Stimulated activated naive CD4-positive, alpha-beta T cell treated with Interleukin-2 at 50 U/mL for 16 hours (primary cell): ENCODE measurements at places on chromosomes 1 and 21.

GRCh38 chr1:210394281-210394821, 65.6 kb downstream of the HHAT start:
- no peak for DNase-seq

- no peak for DNase-seq
Observed at GRCh38 chr21:40215941-40216340, 348.7 kb downstream of the PCP4 start.

DNA sequence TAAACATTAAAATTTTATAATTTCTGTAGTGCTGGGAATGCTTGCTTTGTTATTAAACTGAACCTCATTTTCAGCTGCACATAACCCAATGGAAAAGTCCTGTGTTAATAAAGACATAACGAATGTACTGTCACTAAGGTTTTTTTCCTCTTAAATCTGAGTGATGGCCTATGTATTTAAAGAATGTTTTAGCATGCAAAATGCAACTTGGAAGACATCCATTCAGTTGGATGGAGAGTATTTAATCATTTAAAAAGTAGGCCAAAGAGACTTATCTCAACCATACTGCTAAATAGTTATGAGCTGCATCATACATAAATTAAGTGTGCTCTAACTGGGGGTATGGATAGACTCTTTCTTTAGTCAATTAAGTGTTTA, 48.5 kb downstream of the RWDD3 start:
- DNase-seq, result no peak

DNA sequence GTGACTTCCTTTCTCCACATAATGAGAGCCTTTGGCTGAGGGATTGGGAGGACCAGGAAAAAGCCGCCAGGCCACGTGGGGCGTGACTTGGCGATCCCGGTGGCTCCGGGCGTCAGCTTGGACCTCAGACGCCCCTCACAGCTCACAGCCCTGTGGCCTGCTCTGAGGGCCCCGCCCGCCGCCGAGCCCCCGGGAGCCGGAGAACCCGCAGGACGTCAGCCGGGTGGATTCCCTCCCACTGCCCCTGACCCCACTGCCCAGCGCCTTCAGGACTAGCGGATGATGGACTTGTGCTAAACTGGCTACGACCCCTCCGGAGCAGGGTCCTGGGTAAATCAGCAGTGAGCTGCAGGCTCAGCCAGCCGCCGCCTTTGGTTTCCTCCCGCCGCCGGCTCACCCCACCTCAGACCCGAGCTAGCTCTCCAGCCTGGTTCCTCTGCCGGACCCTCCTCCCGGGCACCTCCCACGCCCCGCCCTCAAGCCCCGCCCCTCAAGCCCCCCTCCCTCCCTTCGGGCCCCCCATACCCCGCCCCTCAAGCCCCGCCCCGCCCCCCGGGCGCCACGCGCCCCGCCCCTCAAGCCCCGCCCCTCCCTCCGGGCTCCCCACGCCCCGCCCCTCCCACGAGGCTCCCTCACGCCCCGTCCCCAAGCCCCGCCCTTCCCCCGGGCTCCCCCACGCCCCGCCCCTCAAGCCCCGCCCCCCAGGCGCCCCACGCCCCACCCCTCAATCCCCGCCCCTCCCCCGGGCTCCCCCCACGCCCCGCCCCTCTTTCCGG, 10.0 kb upstream of the FAAP20 start:
- peak; percentile 90 for DNase-seq

- no peak for DNase-seq
Observed at GRCh38 chr1:28378906-28379305, 9.4 kb downstream of the PHACTR4 start.

GRCh38 chr1:119673171-119673940, 25.3 kb upstream of the ZNF697 start:
- DNase-seq, result no peak

DNA sequence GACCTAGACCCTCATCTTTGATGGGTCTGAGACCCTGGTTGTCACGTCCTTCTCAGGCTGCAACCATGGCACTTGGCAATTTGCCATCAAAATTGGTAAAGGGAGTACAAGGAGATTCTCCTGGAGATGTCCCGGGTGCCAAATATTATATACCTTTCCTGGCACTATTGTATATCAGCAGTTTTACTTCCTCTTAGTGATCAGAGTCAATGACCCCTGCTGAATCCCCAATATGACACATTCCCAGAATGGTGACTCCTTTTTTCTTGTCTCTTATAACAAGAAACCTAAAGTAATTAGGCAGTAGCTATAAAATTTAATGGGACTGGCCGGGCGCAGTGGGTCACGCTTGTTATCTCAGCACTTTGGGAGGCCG, 39.6 kb upstream of the CDC42BPA start:
- no peak for DNase-seq

GRCh38 chr1:30319765-30320580, 403.4 kb downstream of the MATN1 start:
- DNase-seq, result no peak

DNA sequence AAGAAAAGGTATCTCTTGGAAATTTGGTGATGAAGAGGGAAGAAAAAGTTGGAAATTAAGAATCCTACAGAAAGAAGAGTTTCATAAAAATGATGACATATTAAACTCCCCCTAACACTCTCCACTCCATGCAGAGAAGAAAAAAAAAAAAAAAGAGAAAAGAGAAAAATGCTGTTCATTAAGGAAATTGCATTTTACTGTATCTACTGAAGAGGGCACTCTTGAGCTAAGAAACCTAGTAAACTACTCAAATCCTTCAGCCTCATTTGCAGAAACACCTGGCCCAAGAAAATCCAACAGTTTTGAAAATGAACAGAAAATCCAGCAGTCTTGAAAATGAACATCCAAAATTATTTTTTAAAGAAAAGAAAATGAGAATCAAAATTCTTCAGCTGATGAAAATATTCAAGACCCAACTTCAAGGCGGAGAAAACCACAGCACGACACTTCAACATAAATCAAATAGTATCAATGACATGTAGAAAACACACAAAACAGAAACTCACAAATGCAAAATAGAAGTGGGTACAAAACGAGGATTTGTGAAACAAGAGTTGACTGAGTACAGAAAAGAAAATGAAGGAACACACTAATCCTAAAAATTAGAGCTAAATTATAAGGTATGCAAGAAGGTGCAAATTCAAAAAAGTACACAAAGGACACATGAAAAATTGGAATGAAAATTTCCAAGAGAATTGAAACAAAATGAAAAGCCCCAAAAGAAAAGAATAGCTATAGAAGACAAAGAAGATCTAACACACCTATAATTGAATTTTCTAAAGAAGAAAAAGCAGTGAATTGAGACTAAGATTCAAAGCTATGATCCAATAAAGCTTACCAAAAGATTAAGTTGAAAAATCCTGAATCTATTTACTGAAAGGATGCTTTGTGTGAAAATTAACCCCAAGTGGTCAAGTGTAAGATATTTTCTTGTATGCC, 73.2 kb upstream of the DNAJC6 start:
- no peak for DNase-seq

- DNase-seq, result no peak
Observed at GRCh38 chr1:182600745-182601415, 3.3 kb downstream of the RGS16 start.

DNA sequence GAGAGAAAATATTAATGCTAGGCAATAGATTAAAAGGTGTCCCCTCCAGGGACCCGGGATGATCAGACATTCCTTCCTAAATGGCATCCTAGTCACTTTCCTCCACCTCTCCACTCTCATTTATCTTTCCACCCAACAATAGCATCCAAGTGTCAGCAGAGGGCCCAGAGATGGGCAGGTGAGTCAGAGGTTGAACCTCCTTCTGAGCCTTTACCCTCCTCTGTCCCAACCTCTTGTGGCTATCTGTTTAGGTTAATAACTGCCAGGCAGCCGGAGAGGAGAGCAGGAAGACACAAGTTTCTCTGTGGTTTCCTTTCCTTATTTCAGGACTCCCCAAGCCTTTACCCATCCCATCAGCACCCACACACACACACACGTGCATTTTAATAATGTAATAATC, 4.1 kb downstream of the GJA5 start:
- DNase-seq, result no peak

DNA sequence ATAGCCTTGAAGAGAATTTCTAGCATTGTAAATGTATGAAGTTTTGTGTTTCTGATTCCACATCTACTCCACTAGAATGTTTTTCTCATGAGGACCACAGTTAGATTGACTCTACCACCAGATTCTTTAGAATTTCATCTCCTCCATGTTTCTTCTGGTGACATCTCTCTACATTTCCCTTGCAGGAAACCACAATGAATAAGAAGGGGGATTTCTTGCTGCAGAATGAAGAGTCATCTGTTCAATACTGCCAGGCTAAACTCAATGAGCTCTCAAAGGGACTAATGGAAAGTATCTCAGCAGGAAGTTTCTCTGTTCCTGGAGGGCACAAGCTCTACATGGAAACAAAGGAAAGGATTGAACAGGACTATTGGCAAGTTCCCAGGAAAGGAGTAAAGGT, 18.6 kb downstream of the GBP6 start:
- no peak for DNase-seq

- no peak for DNase-seq
Observed at GRCh38 chr1:1093610-1093943, 19.5 kb upstream of the RNF223 start.

- peak; percentile 8 for DNase-seq
Observed at GRCh38 chr1:89602871-89603404, 30.0 kb upstream of the LRRC8C start.

GRCh38 chr21:42411891-42412635, 8.4 kb downstream of the UBASH3A start:
- peak; percentile 9 for DNase-seq

DNA sequence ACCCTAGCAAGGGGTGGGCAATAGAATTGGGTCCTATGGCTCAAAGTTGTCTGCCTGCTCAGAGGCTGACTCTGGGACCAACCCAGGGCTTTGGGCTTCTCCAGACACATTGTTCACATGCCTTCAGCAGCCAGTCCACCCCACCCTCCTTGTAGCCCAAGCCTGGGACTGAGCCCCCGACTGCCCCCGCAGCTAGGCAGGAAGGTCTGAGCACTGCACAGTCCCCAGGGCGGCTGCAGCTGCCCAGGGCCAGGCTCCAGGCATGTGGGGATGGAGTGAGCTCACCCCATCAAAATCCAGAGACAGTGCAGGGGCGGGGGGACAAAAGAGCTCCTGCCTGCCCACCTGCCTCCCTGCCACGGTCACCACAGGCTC, 35.6 kb downstream of the HSPG2 start:
- DNase-seq, result no peak
